ENCODE measurements at places on chromosomes 7 and 10. TPM values are rescaled to one million over a fixed set of nuclear protein-coding genes. Genes with fewer than 3 reads are reported as not detected.
A peak's percentile ranks its signal among the peaks of the same experiment; 100 is the strongest.

GRCh38 chr10:29836396-29836795, 201.6 kb upstream of the SVIL start:
- H3K4me3 ChIP-seq, result no peak overlapping the region
- DNase-seq, result no peak
- H3K36me3 ChIP-seq, result no peaks in the 10 kb centered on the region
- H3K27me3 ChIP-seq, result no peaks in the 10 kb centered on the region

- H3K4me1 ChIP-seq, result no peaks in the 10 kb centered on the region
- H3K4me3 ChIP-seq, result no peak overlapping the region
- DNase-seq, result no peak
These were observed 8.1 kb downstream of the MKLN1 start for GRCh38 chr7:131335639-131336381.

DNA sequence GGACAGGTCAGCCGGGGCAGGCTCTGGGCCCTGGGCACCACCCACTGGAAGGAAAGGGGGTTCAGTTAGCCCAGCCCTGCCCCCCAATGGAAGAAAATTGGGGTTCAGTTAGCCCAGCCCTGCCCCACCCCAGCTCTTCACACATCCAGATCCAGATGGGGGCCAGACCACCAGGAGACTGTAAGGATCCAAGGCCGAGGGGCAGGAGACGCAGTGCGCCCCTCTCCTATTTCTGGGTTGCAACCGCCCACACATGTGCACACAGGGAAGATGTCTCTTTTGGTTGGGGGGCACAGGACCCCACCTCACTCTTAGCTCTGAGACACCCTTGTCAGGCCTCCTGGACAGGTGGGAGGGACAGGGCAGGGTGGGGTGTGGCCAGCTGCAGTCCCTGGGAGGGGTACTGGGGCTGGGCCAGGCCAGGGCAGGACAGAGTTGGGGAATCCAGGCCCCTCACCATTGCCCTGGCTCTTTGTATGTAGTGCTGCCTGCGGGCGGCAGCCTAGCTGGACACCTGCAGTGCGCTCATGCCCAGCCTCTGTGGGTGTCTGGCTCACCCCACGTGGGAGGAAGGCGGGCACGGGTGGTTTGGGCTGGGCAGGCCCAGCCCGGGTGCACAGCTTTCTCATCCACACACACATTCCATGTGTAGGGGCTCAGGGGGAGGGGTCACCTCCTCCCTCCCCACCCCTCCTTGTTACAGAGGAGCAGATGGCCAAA, 141.2 kb downstream of the LHPP start:
- H3K4me3 ChIP-seq, result no peak overlapping the region
- H3K4me1 ChIP-seq, result no peaks in the 10 kb centered on the region
- no peaks in the 10 kb centered on the region for H3K36me3 ChIP-seq
- H3K27ac ChIP-seq, result no peak overlapping the region
- no peaks in the 10 kb centered on the region for H3K27me3 ChIP-seq

DNA sequence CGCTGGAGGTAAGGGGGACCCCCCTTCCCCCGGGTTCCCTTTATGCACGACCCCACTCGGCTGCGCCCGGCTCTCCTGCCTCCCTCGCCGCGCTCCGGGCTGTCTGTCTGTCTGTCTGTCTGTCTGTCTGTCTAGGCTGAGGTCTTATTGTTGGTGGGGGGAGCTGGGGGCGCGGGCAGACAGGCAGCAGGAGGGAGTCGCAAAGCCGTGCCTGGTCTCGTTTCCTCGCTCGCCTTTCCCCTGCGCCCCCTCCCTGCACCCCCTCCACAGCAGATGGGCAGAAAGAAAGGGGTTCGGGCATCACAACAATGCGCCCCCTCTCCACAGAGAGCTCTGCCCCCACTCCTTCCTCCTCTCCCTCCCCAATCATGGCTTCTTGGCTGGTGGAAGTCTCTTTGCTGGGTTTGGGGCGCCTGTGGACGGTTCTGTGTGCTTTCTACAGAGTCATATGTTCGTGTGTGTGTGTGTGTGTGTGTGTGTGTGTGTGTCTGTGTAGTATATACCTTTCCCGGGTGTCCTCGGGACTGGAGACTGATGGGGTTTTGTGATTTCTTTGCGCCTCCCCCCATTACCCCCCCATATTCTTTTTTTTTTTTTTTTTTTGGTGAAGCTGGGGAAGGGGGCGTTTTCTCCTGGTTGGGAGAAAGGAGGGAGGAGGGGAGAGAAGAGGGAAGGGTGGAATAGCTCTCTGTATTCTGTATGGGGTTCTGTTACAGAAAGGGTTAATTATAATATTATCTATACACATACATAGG, 1.9 kb downstream of the AUTS2 start:
- H3K27ac ChIP-seq, result peak overlapping the region; percentile 93
- H3K4me3 ChIP-seq, result peak overlapping the region; percentile 97

GRCh38 chr7:21334906-21335305, 93.0 kb upstream of the SP4 start:
- H3K36me3 ChIP-seq, result no peaks in the 10 kb centered on the region
- no peak overlapping the region for H3K27ac ChIP-seq
- no peaks in the 10 kb centered on the region for H3K27me3 ChIP-seq
- H3K4me1 ChIP-seq, result no peaks in the 10 kb centered on the region
- H3K4me3 ChIP-seq, result no peak overlapping the region

GRCh38 chr10:71575934-71576801, 143.4 kb downstream of the C10orf105 start:
- H3K27ac ChIP-seq, result peak overlapping the region; percentile 32
- no peaks in the 10 kb centered on the region for H3K27me3 ChIP-seq
- H3K4me1 ChIP-seq, result no peaks in the 10 kb centered on the region
- H3K4me3 ChIP-seq, result no peak overlapping the region
- no peaks in the 10 kb centered on the region for H3K36me3 ChIP-seq

- H3K27ac ChIP-seq, result no peak overlapping the region
- H3K36me3 ChIP-seq, result no peaks in the 10 kb centered on the region
- no peak overlapping the region for H3K4me3 ChIP-seq
- H3K27me3 ChIP-seq, result no peaks in the 10 kb centered on the region
- H3K4me1 ChIP-seq, result no peaks in the 10 kb centered on the region
These were observed 227.3 kb downstream of the PTEN start for GRCh38 chr10:88090568-88091214.

DNA sequence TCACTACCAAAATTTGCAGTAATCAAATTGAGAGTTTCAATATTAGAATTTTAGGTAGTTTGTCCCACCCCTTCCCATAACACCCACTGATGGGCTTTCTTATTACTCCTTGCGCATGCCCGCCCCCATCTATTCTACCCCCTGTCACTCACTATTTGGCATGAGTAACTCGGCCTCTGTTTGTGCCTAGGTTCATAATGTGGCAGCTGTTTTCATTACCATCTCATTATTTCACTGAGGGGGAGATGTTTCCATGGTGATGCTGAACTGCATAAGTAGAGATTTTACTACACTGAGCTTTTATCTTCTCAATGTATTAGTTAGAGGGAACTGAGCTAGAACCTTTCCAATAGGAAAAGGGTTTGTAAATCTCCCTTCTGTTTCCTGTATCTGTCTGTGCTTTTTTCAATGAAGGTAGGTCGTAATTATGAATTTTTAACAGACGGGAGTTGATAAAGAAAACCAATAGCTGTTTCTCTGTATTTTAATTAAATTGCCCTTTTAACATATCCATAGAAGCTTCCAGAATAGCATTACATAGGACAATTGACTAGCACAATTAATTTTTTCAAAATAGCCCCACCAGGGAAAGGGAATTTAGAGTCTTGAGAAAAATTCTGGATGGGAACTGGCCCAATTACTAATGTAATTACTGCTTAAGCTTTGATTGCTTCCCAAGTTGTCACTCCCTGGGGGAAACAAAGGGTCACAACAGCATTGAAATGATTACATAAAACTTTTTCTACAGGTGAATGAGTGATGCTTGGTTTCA, 33.4 kb downstream of the PRPS1L1 start:
- H3K4me3 ChIP-seq, result no peak overlapping the region
- no peaks in the 10 kb centered on the region for H3K4me1 ChIP-seq
- no peak for DNase-seq
- no peak overlapping the region for H3K27ac ChIP-seq
- H3K36me3 ChIP-seq, result no peaks in the 10 kb centered on the region

DNA sequence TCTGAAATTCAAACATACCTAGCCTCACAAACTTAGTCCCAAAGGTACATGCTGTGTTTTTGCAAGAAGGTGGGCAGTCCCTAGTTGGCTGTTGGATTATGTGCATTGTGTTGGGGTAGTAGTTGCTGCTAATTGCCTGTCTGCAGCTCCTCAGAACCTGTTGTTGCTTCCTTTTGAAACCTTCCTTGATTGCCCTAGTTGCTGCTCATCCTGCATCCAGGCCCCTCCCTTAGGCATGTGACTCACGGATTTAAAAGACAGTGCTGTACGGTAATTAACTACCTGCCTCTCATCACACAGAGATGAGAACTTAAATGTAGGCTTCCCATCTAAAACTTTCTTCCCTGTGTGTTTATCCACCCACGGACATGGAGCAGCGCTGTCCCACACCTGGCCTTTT, 67.7 kb downstream of the BMPR1A start:
- no peak overlapping the region for H3K4me3 ChIP-seq
- no peak for DNase-seq
- peaks cover 3% of the 10 kb centered on the region for H3K4me1 ChIP-seq
- no peak overlapping the region for H3K27ac ChIP-seq
- no peaks in the 10 kb centered on the region for H3K36me3 ChIP-seq

- H3K36me3 ChIP-seq, result no peaks in the 10 kb centered on the region
- no peak for DNase-seq
- no peaks in the 10 kb centered on the region for H3K27me3 ChIP-seq
These were observed 1.1 kb downstream of the PLXDC2 start for GRCh38 chr10:19817231-19817933.

- no peaks in the 10 kb centered on the region for H3K27me3 ChIP-seq
- H3K27ac ChIP-seq, result peak overlapping the region; percentile 100
These were observed 1.4 kb downstream of the RHEB start for GRCh38 chr7:151518105-151518946.

DNA sequence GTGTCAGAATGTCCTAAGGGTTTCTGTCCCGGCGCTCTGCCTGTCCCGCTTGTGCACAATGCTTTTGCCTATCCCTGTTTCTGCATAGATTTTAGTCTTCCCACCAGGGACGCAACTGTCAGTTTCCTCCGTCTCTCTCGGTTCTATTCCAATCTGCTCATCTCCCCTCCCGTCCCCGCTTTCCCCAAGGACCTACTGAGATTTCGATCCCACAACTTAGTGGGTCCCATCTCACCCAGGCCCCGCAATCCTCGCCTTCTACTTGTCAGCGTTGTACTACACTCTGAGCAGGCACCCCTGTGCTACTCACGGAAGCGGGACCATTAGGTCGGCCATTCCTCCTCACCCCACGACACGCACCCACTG, 519 bp upstream of the ZNF655 start:
- no peak for DNase-seq
- H3K4me1 ChIP-seq, result peaks cover 3% of the 10 kb centered on the region
- H3K27ac ChIP-seq, result peak overlapping the region; percentile 100
- H3K36me3 ChIP-seq, result peaks cover 6% of the 10 kb centered on the region
- no peaks in the 10 kb centered on the region for H3K27me3 ChIP-seq
- H3K4me3 ChIP-seq, result peak overlapping the region; percentile 100

DNA sequence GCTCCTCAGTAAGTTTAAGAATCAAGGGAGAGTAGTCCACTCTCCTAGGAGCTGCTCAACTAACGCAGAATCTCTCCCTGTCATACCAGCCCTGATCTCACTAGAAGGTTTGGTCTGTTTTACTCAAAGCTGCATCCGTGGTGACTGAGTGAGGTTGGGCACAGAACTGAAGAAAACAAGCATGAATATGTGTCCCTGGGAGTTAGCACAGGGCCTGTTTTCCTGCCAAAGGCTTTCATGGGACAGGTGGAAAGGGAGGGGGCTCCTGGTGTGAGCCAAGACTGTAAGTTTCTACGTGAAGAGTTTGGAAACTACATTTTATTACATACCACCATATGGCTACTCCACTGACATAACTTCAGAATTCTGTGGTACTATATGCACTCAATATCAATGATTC, 705.9 kb downstream of the MAGI2 start:
- no peak overlapping the region for H3K27ac ChIP-seq
- H3K4me1 ChIP-seq, result no peaks in the 10 kb centered on the region
- H3K36me3 ChIP-seq, result no peaks in the 10 kb centered on the region
- H3K27me3 ChIP-seq, result no peaks in the 10 kb centered on the region
- H3K4me3 ChIP-seq, result no peak overlapping the region

DNA sequence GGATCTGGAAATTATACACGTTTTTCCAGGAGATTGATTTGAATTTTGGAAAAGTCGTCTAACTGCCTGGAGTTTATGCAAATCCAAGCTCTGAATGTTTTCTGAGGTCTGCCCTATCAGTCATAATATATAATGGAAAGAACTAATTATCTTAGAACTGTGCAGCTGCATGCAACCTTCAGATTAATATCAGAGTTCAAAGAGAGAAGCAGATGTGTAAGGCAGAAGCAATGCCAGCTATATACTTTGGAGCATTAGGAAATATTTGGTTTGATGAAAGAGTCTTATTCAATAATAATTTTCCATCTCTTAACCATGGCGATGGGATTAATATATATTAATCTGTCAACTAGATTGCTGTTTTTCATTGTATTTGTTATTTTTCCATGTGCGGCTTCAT, 500.9 kb downstream of the NEBL start:
- H3K27ac ChIP-seq, result no peak overlapping the region
- no peaks in the 10 kb centered on the region for H3K36me3 ChIP-seq
- no peaks in the 10 kb centered on the region for H3K4me1 ChIP-seq
- no peak overlapping the region for H3K4me3 ChIP-seq
- no peaks in the 10 kb centered on the region for H3K27me3 ChIP-seq

DNA sequence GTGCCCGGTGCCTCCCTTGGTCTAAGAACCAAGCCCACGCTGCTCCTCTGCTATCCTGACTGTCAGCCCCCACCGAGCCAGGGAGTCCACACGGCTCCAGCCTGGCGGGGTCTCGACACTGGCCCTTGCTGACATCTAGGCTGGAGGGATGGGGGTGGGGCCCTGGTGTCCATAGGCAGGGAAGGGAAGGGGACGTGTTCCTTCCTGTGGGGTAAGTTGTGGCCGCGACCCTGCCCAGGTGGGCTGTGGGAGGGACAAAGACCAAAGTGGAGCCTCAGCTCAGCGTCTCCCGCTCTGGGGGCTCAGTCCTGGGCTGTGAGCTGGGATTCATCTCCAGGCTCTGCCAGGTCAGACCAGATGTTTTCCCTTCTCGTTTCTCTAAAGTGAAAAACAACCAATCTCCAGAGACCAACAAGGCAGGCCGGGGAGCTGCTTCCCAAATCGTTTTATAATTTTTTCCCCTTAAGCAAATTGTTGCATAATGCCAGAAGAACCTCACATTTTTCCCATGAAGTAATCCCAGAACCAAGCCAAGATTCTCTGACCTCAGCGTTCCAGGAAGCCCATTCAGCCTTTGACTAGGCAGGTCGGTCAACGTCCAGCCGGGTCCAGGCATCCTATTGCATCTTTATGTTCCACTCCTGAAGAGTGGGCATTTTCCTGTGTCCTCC, 101.2 kb downstream of the RGS10 start:
- H3K4me1 ChIP-seq, result peaks cover 14% of the 10 kb centered on the region
- H3K27me3 ChIP-seq, result no peaks in the 10 kb centered on the region
- no peak overlapping the region for H3K4me3 ChIP-seq
- no peak for DNase-seq
- H3K27ac ChIP-seq, result peak overlapping the region; percentile 83

GRCh38 chr7:157442993-157443831, 106.4 kb downstream of the DNAJB6 start:
- no peak overlapping the region for H3K27ac ChIP-seq
- no peaks in the 10 kb centered on the region for H3K4me1 ChIP-seq
- H3K36me3 ChIP-seq, result no peaks in the 10 kb centered on the region
- no peaks in the 10 kb centered on the region for H3K27me3 ChIP-seq
- no peak overlapping the region for H3K4me3 ChIP-seq

GRCh38 chr7:117863618-117864017, 9.6 kb downstream of the CTTNBP2 start:
- no peaks in the 10 kb centered on the region for H3K4me1 ChIP-seq
- H3K36me3 ChIP-seq, result no peaks in the 10 kb centered on the region

The ST8SIA6 gene
- total RNA-seq, result 1.3 TPM

The HTR5A gene
- not detected for total RNA-seq

The ACHE gene
- total RNA-seq, result 0.64 TPM

The SPDYE2 gene
- total RNA-seq, result not detected

The SYPL1 gene
- total RNA-seq, result 98.3 TPM
